ENCODE measurements at places on chromosomes 16 and 17. TPM values are rescaled to one million over a fixed set of nuclear protein-coding genes. Genes with fewer than 3 reads are reported as not detected.

DNA sequence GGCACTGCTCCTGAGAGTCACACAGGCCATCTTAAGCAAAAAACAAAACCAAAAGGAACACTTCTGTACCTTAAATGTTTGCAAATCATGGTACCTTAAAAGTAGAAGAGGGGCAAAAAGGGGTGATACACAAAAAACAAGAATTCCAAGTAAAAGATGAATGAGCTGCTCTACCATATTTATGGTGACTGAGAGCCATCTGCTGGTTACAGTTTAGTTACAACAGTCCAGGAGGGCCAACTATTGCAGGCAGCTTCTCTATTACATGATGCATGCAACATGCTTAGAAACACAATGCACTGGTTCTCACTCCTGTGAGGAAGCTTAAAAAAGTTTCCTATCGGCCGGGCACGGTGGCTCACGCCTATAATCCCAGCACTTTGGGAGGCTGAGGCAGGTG lies 53.5 kb downstream of the STX8 start:
- no peak for DNase-seq
- no peak overlapping the region for H3K27ac ChIP-seq
- peaks cover 15% of the 10 kb centered on the region for H3K4me1 ChIP-seq

- no peak overlapping the region for H3K4me3 ChIP-seq
- H3K27me3 ChIP-seq = no peaks in the 10 kb centered on the region
- peaks cover 24% of the 10 kb centered on the region for H3K4me1 ChIP-seq
- DNase-seq = no peak
These were observed 8.3 kb upstream of the FDXR start for GRCh38 chr17:74881073-74881472.

DNA sequence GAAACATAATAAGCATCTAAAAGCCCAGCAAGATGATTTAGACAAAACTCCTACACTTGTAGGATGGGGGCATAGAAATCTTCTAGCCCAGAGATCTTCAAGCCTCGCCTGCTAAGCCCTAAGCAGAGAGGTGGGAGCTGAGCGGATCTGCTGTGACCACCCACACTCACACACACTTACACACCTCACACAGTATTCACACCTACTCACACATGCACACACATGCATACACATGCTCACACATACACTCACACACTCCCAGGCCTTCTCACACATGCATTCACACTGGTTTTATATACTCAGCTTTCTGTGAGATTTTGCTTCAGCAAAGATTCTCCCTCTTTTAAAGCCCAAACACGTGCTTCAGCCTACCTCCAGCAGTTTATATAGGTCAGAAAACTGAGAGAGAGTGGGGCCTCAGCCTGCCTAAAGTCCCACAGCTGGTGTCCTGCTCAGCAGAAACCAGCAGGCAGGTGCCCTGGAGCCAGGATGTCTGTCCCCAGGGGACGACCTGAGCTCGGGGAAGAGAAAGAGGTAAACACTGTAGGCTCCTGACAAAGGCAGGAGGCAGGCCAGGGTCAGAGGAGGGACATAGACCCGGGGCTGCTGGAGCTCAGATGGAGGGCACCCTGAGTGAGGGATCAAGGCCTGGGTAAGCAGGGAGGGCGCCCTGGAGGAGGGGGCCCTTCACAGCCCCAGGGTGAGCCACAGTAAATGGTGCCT lies 12.0 kb upstream of the KRT19 start:
- no peaks in the 10 kb centered on the region for H3K4me1 ChIP-seq
- no peaks in the 10 kb centered on the region for H3K36me3 ChIP-seq
- no peaks in the 10 kb centered on the region for H3K27me3 ChIP-seq
- no peak overlapping the region for H3K27ac ChIP-seq
- H3K4me3 ChIP-seq = no peak overlapping the region

GRCh38 chr17:77306790-77307478 lies 166.2 kb downstream of the SEC14L1 start:
- H3K4me1 ChIP-seq = no peaks in the 10 kb centered on the region
- no peaks in the 10 kb centered on the region for H3K27me3 ChIP-seq
- DNase-seq = no peak
- H3K36me3 ChIP-seq = no peaks in the 10 kb centered on the region
- H3K4me3 ChIP-seq = no peak overlapping the region
- H3K27ac ChIP-seq = no peak overlapping the region

GRCh38 chr16:28106467-28107215 lies 43.1 kb upstream of the GSG1L start:
- H3K4me1 ChIP-seq = no peaks in the 10 kb centered on the region
- H3K4me3 ChIP-seq = no peak overlapping the region
- H3K27ac ChIP-seq = no peak overlapping the region
- DNase-seq = no peak

GRCh38 chr16:24773771-24774427 lies 44.4 kb downstream of the TNRC6A start:
- no peak for DNase-seq
- peaks cover 21% of the 10 kb centered on the region for H3K36me3 ChIP-seq
- H3K4me3 ChIP-seq = no peak overlapping the region
- H3K27ac ChIP-seq = no peak overlapping the region

GRCh38 chr17:51487947-51488346 lies 227.6 kb downstream of the UTP18 start:
- H3K36me3 ChIP-seq = no peaks in the 10 kb centered on the region
- no peaks in the 10 kb centered on the region for H3K4me1 ChIP-seq
- H3K27me3 ChIP-seq = no peaks in the 10 kb centered on the region
- H3K4me3 ChIP-seq = no peak overlapping the region

DNA sequence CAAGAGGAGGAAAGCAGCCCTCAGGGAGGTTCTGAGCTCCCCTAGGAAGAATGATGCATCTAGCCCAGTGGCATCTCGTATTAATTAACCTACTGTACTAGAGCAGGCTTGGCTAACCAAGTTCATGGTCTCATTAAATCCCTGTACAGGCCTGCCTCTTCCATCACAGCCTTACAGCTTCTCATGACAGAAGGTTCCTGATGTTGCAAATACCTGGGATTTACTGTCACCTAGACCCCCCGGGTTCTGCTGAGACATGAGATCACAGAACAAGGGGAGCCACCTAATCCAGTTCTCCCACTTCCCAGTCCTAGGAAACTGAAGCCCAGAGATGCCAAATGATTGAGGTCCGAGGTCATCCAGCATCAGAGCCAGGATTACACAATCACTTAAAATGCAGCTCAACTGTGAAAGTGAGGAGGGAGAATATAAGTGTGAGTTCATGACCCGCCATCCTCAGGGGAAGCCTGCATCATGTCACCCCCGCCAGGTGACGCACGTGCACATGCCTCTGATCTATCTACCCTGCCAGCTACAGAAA lies 23.9 kb downstream of the ACLY start:
- H3K4me1 ChIP-seq = no peaks in the 10 kb centered on the region
- no peak for DNase-seq

- DNase-seq = peak; percentile 91
- peaks cover 99% of the 10 kb centered on the region for H3K4me1 ChIP-seq
- H3K4me3 ChIP-seq = no peak overlapping the region
- peaks cover 13% of the 10 kb centered on the region for H3K36me3 ChIP-seq
- peak overlapping the region; percentile 91 for H3K27ac ChIP-seq
These were observed 5.0 kb downstream of the ABHD15 start for GRCh38 chr17:29561554-29562517.

DNA sequence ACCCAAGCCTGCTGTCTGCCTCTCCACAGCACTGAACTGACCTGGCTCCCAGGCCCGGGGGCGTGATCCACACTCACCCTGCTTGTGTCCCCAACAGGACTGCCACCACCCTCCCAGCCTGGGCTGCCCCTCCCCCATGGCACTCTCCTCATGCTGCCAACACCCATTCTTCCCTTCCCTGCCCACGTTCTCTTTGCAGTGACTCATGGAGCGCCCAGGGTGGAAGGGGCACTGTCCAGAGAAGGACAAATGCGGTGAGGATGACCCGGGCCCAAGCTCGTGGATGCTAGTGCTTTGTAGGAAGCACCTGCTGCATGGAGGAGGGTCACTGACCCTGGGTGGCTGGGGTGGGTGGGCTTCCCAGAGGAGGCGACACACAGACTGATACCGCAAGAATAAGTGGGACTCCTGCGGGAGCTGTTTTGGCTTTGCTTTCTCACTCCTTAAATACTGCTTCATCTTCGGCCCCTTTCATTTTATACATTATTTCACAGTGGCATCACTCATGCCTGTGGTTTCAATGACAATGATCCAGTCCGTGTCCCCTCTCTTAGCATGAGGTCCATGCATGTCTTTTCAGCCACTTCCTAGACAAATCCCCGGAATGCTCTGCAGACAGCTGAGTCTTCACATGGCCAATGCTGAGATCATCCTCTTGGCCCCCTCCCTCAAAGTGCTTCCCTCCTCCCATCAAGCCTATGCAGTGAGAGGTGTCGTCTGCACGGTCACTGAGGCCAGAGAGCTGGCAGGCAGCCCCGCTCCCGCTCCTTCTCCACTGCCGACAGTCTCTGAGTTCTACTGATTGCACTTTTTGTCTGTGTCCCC lies 17.6 kb downstream of the CDK5R1 start:
- DNase-seq = peak; percentile 89
- H3K27ac ChIP-seq = peak overlapping the region; percentile 90
- H3K36me3 ChIP-seq = no peaks in the 10 kb centered on the region
- H3K4me3 ChIP-seq = no peak overlapping the region
- H3K4me1 ChIP-seq = peaks cover 73% of the 10 kb centered on the region
- no peaks in the 10 kb centered on the region for H3K27me3 ChIP-seq

DNA sequence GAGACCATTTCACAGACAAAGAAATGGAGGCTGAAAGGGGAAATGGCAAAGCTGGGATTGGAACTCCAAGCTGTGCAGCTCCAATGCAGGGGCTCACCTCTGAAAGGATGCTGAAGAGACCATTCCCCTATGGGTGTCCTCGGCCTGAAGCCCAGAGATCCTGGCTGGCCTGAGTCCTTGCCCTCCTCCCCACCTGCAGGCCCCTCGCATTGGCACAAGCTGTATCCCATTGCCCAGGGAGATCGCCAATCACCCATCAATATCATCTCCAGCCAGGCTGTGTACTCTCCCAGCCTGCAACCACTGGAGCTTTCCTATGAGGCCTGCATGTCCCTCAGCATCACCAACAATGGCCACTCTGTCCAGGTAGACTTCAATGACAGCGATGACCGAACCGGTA lies 2.6 kb downstream of the CA7 start:
- peaks cover 43% of the 10 kb centered on the region for H3K27me3 ChIP-seq
- no peak overlapping the region for H3K4me3 ChIP-seq
- no peak for DNase-seq
- H3K27ac ChIP-seq = no peak overlapping the region

- H3K4me3 ChIP-seq = no peak overlapping the region
- DNase-seq = no peak
- H3K27ac ChIP-seq = no peak overlapping the region
- H3K27me3 ChIP-seq = no peaks in the 10 kb centered on the region
These were observed 9.9 kb downstream of the SLC5A10 start for GRCh38 chr17:18961634-18962493.

GRCh38 chr17:67461876-67462275 lies 84.8 kb downstream of the PITPNC1 start:
- no peak overlapping the region for H3K27ac ChIP-seq
- H3K4me1 ChIP-seq = peaks cover 9% of the 10 kb centered on the region
- DNase-seq = no peak
- no peaks in the 10 kb centered on the region for H3K36me3 ChIP-seq

- peaks cover 9% of the 10 kb centered on the region for H3K4me1 ChIP-seq
- no peak overlapping the region for H3K4me3 ChIP-seq
- peaks cover 6% of the 10 kb centered on the region for H3K27me3 ChIP-seq
- H3K27ac ChIP-seq = peak overlapping the region; percentile 89
- no peak for DNase-seq
These were observed 14.4 kb upstream of the HOXB2 start for GRCh38 chr17:48559122-48559839.

DNA sequence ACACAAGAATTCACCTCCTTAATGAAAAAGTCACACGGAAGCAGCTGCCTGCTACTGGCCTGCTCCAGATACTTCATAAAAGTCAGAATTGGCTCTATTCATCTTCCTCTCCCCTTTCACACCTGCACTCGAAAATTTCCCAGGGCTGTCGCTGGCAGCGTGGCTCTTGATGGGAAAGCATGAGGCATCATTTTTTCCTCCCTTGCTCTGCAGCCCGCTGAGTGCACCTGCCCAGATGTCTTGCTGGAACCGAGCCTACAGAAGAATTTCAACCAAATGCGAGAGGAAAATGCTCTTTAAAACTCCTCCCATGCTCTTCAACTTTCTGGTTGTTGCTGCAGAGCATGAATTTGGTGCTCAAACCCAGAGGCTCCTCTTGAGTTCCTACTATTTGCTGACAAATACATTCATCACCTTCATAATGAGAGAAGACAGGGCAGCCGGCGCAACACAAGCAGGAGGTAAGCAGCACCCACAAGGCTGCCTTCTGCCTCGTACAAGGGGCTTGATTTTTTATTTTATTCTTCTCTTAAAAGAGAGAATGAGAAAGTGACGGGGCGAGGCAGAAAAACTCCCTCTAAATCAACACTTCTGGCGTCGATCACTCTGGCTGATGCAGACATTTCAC lies 146.8 kb downstream of the ZFHX3 start:
- H3K4me3 ChIP-seq = no peak overlapping the region
- no peak overlapping the region for H3K27ac ChIP-seq
- no peaks in the 10 kb centered on the region for H3K4me1 ChIP-seq
- DNase-seq = no peak
- no peaks in the 10 kb centered on the region for H3K36me3 ChIP-seq

- no peaks in the 10 kb centered on the region for H3K27me3 ChIP-seq
- H3K36me3 ChIP-seq = peaks cover 41% of the 10 kb centered on the region
- no peak overlapping the region for H3K4me3 ChIP-seq
- no peak for DNase-seq
These were observed 4.9 kb downstream of the POLG2 start for GRCh38 chr17:64491994-64492393.

DNA sequence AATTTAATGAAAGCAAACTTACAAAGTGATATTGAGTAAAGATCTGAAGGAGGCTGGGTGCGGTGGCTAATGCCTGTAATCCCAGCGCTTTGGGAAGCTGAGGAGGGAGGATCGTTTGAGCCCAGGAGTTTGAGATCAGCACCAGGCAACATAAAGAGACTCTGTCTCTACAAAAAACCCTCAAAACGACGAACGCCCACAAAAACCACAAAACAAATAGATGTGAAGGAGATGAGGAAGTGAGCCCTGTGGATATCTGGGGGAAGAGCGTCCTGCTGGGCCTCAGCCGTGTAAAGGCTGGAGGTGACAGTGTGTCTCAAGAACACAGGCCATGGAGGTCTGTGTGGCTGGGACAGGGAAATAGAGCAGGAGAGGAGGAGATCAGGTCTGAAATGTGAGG lies 68.8 kb downstream of the ITFG1 start:
- no peak overlapping the region for H3K4me3 ChIP-seq
- H3K36me3 ChIP-seq = no peaks in the 10 kb centered on the region
- H3K4me1 ChIP-seq = peaks cover 11% of the 10 kb centered on the region
- no peak overlapping the region for H3K27ac ChIP-seq
- DNase-seq = no peak

GRCh38 chr17:48728232-48729231 lies at the start of gene HOXB13:
TSS of gene HOXB13 (minus strand) at chr17:48728750. CDS start at chr17:48728593, 157 bp downstream.
- H3K4me3 ChIP-seq = no peak within 1 kb of the TSS
- H3K4me1 ChIP-seq = peaks cover 47% of the 10 kb centered on the region
- H3K27me3 ChIP-seq = peaks cover 100% of the 10 kb centered on the region
- no peak within 1 kb of the TSS for H3K27ac ChIP-seq
- no peak for DNase-seq

- peak; percentile 64 for DNase-seq
- H3K27ac ChIP-seq = peak overlapping the region; percentile 46
- H3K4me1 ChIP-seq = peaks cover 4% of the 10 kb centered on the region
- no peaks in the 10 kb centered on the region for H3K27me3 ChIP-seq
These were observed 6.6 kb downstream of the RNF40 start for GRCh38 chr16:30768583-30769181.

The PEX12 gene
- polyA plus RNA-seq = 3.9 TPM

The ANKRD40 gene
- polyA plus RNA-seq = 7.2 TPM

The FZD2 gene
- polyA plus RNA-seq = 2.0 TPM

The PRM1 gene
- not detected for polyA plus RNA-seq

The CD7 gene
- 24.5 TPM for polyA plus RNA-seq

The SLC35G6 gene
- not detected for polyA plus RNA-seq

The NHERF2 gene
- 218 TPM for polyA plus RNA-seq

The WNK4 gene
- not detected for polyA plus RNA-seq
